ENCODE measurements at places on chromosomes 1 and 21. TPM values are rescaled to one million over a fixed set of nuclear protein-coding genes. Genes with fewer than 3 reads are reported as not detected.

Gene BPNT1
- total RNA-seq: 67.9 TPM

Gene FCRL6
- 0.14 TPM for total RNA-seq

Gene G0S2
- 4.4 TPM for total RNA-seq

Gene VAV3
- total RNA-seq: 69.1 TPM

Gene LZIC
- 45.9 TPM for total RNA-seq

Gene HSD3B2
- 16.6 TPM for total RNA-seq

Gene RPTN
- total RNA-seq: not detected

Gene GABRD
- not detected for total RNA-seq

Gene C8B
- total RNA-seq: not detected

Gene FABP3
- total RNA-seq: 4.8 TPM

Gene CIART
- total RNA-seq: 1.3 TPM

Gene ANKRD45
- 1.3 TPM for total RNA-seq

Gene ESRRG
- total RNA-seq: 0.61 TPM

Gene MPL
- not detected for total RNA-seq

Gene GSTM5
- 5.1 TPM for total RNA-seq

Gene KLHDC7A
- 0.95 TPM for total RNA-seq

Gene SFN
- total RNA-seq: 202 TPM

Gene SLC9C2
- 0.17 TPM for total RNA-seq

Measured in left colon (tissue), 2 donors.